Effector memory CD8-positive, alpha-beta T cell (primary cell): ENCODE measurements at places on chromosomes 16 and 17.

DNA sequence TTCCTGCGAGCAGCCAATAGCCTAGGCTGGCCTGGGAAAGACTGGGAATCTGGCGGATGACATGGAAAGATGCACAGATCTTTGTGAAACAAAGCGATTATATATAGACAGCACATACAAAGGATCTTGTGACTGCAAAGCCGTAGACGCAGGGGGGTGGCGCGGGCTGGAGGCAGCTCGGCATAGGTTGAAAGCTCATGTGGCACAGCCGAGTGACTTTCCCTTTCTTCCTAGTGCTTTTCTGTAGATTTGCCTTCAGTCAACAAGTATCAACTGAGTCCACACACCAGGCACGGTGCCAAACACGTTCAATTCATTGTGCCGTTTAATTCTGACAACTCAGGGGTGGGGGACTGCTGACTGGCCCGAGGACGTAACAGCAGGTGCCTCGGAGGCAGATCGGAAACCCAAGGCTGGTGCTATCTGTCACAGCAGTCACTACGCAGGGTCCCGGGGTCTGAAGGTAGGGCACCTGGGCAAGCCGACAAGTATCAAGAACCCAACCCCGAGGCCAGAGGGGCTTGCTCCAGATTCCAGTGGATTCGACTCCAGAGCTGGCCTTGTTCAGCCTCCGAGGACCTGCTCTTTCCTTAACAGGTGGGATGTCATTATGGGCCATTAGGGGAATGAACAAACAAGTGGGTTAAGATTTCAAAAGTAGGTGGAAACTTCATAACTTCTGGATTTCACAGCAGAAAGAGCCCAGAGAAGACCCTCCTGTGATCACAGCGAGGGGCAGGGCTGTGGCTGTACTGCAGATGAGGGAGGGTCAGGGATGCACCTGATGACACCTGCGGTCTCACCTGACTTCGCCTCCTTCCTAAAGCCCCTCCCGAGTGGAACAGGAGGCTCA lies 5.9 kb downstream of the PAM16 start:
- DNase-seq: no peak

- no peak for DNase-seq
Measured at GRCh38 chr16:20016234-20016633, 57.5 kb downstream of the GPR139 start.

- DNase-seq: no peak
Measured at GRCh38 chr16:2692948-2693651, 10.8 kb downstream of the KCTD5 start.

- DNase-seq: no peak
Measured at GRCh38 chr16:67426022-67426421, 4.9 kb upstream of the HSD11B2 start.

DNA sequence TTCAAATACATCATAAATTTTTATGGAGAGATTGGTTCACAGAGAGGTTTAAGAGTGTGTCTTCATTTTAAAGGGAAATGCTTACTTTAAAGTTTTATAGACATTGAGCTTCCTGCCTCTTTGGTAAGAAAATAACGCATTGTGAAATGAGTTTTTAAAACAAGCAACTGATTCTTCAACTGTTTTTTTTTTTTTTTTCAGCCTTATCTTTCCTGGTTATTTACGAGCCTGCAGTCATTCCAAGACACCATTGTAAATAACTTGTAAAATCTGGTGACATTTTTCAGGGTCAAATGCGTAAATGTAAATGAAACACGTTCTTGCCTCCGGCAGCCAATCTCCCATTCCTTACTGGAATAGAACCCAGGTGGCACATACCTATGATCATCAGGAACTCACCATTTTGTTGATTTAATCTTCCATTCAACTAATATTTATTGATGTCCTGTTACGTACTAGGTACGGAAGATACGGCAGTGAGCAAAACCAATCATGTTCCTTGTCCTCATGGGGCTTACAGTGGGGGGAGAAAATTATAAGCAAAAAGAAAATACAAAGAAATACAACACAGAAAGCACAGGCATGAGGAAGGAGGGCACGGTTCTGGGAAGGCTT lies 33.2 kb upstream of the CDYL2 start:
- DNase-seq: no peak

DNA sequence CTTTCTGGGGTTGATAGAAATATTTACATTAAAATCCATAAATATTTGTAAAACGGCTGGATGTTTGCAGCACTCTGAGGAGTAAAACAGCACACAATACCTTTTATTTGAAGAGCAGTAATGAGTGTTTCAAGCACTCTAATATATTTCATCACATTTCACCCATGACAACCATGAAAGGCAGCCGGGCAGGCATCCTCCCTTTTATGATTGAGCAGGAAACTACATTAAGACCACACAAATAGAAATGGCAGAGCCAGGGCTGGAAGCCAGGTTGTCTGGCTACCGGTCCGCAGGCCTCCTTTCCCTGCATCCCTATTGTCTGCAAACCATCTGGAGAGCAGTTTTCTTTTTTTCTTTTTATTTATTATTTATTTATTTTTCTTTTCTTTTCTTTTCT lies 23.1 kb upstream of the GPRC5C start:
- DNase-seq: no peak

GRCh38 chr17:78735832-78736525 lies 46.1 kb downstream of the CYTH1 start:
- no peak for DNase-seq

DNA sequence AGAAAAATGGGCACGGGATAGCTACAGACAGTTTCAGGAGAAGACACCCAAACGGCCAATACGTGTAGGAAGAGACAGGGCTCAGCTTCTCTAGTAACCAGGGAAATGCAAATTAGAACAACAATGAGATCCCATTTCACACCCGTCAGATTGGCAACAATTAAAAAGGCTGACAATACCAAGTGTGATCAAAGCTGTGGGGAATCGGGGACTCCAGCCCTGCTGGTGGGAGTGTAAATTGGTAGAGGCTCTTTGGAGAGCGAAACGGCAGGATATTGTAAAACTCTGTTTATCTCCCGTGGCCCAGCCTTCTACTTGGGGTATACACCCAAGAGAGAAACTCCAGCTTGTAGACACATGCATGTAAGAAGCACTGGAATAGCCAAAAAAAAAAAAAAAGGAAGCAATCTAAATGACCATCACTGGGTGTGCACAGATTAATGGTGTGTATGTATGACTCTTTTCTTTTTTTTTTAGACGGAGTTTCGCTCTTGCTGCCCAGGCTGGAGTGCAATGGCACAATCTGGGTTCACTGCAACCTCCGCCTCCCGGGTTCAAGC lies 27.5 kb downstream of the MYBBP1A start:
- DNase-seq: no peak

DNA sequence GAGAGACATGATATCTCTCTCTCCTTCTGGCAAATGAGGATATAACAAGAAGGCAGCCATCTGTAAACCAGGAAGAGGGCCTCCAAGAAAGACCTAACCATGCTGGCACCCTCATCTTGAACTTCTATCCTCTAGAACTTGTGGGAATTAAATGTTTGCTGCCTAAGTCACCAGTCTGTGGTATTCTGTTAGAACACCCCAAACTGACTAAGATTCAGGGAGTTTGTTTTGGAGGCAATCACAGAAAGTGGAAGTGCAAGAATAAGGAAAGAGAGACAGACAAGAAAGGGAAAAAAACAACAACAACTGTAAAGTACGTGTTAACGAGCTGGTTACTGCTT lies 114.5 kb upstream of the GOT2 start:
- DNase-seq: no peak

DNA sequence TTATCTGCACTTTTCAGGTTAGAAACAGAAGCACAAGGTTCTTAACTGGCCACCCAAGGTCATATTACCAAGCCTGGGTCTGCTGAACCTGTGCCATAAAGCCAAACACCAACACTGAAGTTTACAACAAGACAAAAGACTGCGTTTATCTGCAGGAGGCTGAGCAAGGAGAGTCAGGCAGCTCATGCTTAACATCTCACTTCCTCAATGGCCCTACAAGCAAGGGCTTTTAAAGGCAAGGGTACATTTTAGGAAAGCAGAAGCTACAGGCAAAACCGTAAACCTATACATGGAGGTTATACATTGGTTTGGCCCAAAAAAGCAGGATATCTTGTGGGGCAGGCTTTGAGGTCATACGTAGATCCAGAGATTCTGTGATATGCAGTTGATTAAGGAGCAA lies 91.2 kb downstream of the GNAO1 start:
- DNase-seq: no peak

DNA sequence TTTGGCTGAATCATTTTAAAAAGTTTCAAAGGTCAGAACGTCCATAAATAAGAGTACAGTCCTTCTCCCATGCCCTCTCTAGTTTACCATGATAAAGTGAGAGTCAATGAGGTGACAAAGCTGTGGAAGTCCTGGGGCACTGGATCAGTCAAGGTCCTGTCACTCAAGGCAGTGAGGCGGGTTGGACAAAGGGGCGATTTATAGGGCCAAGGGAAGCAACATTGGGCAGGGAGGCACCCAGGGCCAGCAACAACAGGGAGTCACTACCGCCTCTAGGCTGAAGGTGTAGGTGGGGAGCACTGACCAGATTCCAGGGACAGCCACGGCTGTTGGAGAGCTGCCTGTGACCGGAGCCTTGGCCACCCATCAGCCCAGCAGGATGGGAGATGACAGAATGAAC lies 28.6 kb upstream of the DYNLL2 start:
- no peak for DNase-seq

DNA sequence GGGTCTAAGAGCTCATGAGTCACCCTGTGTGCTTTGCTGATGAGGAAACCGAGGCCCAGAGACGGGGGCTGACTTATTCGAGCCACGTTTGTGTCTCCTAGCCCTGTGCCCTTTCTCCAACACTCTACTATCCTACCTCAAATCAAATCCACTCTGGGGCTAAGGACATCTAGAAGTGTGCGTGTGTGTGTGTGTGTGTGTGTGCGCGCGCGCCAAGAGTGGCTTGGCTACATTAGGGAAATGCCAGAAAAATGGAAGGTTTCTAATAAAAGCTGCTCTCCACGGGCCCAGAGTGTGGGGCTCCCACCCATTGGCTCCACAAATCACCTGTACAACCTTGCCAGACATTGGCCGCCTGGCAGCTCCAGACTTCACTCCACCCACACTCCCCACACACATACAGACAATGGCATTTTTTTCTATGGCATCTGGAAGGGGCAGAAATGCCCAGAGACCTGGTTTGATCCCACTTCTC lies 30.3 kb upstream of the PHOSPHO1 start:
- DNase-seq: no peak

DNA sequence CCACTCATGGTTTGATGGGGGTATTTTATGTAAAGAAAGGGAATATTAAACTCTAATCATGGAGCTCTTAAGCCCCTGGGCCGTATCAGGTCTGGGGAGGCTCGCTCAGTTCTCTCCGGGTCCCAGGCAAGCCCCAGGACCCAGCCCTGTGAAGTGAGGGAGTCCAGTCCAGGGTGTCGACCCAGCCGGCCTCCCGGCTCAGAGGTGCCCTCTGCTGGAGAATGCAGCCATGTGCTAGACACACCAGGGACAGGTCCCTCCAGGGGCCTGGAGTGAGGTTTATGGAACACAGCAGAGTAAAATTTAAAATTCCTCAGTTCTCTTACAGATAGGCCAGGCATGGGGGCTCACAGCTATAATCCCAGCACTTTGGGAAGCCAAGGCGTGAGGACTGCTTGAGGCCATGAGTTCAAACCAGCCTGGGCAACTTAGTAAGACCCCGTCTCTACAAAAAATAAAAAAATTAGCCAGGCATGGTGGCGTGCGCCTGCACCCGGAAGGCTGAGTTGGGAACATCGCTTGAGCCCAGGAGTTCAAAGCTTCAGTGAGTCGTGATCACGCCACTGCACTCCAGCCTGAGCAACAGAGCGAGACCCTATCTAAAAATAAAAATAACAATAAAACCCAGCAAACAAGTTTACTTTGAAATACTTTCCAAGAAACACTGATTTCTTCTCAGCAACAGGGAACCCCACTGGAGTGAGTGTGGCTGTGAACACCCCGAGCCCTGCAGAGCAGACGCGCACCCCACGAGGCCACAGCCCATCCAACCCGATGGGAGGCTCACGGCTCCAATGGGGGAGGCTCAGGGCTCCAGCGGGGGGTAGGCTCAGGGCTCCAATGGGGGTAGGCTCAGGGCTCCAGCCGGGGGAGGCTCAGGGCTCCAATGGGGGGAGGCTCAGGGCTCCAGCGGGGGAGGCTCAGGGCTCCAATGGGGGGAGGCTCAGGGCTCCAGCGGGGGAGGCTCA lies 72.2 kb downstream of the ZNF778 start:
- DNase-seq: peak; percentile 62

- no peak for DNase-seq
Measured at GRCh38 chr17:58367461-58367860, 15.5 kb upstream of the SUPT4H1 start.

- DNase-seq: no peak
Measured at GRCh38 chr17:27345141-27345904, 51.4 kb downstream of the WSB1 start.

DNA sequence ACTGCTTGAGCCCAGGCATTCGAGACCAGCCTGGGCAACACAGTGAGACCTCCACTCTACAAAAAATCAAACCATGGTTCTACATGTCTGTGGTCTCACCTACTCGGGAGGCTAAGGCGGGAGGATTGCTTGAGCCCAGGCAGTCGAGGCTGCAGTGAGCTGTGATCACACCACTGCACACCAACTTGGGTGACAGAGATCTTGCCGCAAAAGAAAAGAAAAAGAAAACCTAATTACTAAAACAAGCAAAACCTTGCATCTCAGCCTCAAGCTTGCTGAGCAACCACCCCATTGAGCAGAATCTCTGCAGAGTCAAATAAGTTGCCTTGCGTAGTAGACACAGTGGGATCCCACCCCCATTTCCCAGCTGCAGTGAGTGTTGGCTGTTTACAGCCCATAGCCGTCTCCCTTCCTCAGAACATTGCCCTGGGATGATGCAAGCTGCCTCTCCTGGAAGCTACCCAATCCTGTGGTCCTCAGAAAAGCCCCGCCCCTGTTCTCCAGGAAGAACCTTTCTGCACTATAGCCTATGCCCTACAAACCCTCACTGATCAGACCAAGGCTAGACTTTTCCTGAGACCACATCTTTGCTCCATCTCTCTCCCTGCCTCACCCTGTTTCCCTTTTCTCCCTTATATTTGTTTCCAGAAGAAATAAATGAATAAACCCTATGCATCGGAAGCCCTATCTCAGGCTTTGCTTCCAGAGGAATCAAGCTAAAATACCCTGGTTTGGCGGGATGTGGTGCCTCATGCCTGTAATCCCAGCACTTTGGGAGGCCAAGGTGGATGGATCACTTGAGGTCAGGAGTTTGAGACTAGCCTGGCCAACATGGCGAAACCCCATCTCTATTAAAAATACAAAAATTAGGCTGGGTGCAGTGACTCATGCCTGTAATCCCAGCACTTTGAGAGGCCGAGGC lies 16.7 kb upstream of the ERN2 start:
- DNase-seq: no peak

DNA sequence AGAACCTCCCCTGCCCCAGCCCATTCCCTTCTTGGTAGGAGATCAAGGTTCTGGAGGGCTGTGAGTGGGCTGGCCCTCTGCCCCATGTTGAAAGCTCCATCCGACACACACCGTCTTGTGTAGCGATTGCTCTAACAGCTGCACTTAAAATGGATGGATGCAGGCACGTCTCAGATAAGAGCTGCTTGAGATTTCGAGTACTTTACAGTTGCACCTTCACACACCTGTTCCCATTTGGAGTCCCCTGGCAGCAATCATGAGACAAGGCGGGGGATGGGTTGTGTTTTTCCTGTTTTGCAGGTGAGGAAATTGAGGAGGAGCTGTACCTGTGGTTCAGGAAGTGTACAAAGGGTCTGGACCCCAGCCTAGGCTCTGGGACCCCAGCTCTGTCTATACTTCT lies 25.6 kb upstream of the TAC4 start:
- DNase-seq: no peak

- DNase-seq: no peak
Measured at GRCh38 chr16:31568577-31569359, 41.1 kb downstream of the AHSP start.

GRCh38 chr17:29181226-29181625 lies 1.0 kb upstream of the MYO18A start:
- DNase-seq: no peak

- DNase-seq: no peak
Measured at GRCh38 chr17:72126575-72127486, 6.0 kb downstream of the SOX9 start.
